ENCODE measurements at places on chromosomes 2 and 18.

DNA sequence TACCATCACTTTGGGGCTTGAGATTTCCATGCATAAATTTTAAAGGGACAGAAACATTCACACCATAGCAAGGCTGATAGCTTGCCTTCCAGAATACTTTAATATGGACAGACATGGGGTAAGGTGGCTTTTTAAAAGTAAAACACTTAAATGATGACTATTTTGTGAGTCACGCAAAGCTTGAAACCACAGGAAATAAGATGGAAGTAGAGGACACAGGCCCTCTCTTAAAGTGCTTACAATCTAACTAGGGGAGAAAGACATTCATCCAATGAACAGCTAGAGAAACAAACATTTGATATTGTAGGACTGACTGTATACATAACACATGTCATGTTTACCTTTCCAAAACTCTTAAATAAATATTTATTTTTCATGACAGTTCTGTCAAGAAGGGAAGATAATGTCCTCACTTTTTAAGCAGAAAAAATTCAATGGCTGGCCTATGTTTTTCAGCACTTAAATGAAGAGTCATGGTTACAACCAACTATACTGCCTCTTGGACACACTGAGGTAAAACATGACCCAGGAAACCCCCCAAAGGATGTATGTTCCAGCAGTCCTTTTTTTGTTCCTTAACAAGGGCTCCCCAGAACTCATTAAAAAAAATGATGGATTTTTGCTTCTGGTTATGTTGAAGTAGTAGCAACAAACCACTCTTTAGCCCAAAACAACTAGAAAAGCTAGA lies 120.0 kb upstream of the RBMS1 start:
- no peak for DNase-seq

GRCh38 chr2:171327043-171327496 lies 106.7 kb downstream of the METTL8 start:
- DNase-seq = no peak

GRCh38 chr2:241859017-241859435 lies 332 bp upstream of the PDCD1 start:
- no peak for DNase-seq

GRCh38 chr2:57397550-57398360 lies 648.9 kb upstream of the VRK2 start:
- DNase-seq = no peak

DNA sequence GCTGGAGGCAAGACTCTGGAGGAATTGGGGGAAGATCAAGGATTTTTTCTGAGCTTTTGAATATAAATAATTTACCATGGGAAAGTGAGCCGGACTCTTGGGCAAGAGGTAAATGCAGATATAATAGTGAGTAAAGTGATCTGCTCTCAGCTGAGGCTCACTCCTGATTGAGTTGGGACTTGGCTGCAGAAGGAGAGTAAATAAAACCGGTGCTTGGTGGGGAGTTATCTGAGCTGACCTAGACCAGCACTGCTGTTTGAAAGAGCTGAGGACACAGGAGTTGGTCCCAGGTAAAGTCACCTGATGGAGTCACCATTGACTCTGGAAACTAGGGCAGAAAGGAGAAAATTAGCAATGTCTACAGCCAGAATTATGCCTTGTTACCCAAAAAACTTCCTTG lies 57.3 kb upstream of the LRPPRC start:
- DNase-seq = no peak

GRCh38 chr2:33437815-33438214 lies 38.6 kb upstream of the RASGRP3 start:
- DNase-seq = no peak

GRCh38 chr2:219681694-219682300 lies 54.4 kb downstream of the SLC4A3 start:
- no peak for DNase-seq

DNA sequence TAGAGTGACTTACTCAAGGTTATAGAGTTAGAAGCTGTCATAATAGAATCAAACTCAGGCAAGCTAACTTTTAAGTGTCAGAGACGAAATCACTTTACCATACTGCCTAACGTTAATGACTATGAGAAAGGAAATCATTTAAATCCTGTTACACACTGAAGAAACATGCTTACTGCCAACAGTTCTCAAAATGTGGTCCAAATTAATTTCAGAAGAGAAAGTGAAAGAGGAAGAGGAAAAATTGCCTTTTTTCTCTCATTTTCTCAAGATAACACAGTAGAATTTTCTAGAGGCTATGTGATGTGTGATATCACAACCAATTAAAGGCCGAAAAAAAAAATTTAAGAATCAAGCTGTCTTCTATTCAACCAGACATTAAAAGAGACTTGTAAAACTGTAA lies 1362.7 kb upstream of the CHAC2 start:
- no peak for DNase-seq

DNA sequence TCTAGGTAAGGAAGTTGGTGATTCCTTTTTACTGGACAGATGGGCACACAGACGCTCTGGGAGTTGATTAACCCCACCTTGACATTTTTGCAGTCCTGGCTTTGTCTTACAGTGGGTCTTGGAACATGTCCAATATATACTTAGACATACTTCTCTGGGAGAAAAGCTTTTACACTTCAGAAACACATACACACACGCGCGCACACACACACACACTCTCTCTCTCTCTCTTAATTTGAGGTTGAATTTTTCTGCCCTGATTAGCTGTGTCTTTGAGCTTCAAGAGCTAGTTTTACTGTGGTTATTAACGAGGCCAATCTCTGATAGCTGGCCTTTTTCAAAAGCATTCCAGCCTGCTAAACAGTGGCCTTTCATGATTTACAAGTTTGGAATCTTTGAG lies 215.0 kb downstream of the MYCN start:
- DNase-seq = no peak

- DNase-seq = no peak
Measured at GRCh38 chr2:150142561-150142960, 344.9 kb downstream of the RND3 start.

GRCh38 chr18:36839835-36840234 lies 10.9 kb downstream of the KIAA1328 start:
- DNase-seq = no peak

GRCh38 chr2:70494293-70494886 lies 59.2 kb downstream of the TGFA start:
- DNase-seq = no peak

- no peak for DNase-seq
Measured at GRCh38 chr2:120596990-120597594, 138.6 kb upstream of the GLI2 start.

- no peak for DNase-seq
Measured at GRCh38 chr2:67436221-67436620, 39.1 kb downstream of the ETAA1 start.

- DNase-seq = no peak
Measured at GRCh38 chr18:37577051-37577611, 11.5 kb upstream of the CELF4 start.

Measured in Calu3 (cell line).